ENCODE measurements at places on chromosomes 2 and 18.

GRCh38 chr18:37259711-37260110, 305.9 kb downstream of the CELF4 start:
- DNase-seq: no peak

GRCh38 chr2:196234672-196235071, 63.3 kb upstream of the STK17B start:
- DNase-seq: peak; percentile 28

- no peak for DNase-seq
These were observed 60.7 kb downstream of the TET3 start for GRCh38 chr2:74045454-74045853.

- DNase-seq: no peak
These were observed 17.0 kb upstream of the PKDCC start for GRCh38 chr2:42030829-42031228.

DNA sequence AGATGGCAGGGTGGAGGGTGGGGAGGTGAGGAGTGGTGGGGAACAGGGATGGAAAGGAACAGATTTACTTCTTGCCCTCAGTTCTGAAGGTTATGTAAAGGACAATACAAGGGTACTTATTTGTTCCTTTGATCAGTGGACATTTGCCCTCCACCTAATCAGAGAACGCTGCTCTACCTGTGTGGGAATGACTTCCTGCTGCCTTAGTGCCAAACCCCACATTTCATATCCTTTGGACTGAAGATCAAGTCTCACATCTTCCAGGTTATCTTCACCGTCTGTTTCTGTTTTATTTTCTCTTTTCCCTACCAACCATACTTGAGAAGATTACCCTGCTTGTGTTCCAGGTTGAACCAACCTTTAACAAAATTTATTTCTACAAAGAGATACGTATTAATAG, 8.7 kb upstream of the DPP4 start:
- no peak for DNase-seq

DNA sequence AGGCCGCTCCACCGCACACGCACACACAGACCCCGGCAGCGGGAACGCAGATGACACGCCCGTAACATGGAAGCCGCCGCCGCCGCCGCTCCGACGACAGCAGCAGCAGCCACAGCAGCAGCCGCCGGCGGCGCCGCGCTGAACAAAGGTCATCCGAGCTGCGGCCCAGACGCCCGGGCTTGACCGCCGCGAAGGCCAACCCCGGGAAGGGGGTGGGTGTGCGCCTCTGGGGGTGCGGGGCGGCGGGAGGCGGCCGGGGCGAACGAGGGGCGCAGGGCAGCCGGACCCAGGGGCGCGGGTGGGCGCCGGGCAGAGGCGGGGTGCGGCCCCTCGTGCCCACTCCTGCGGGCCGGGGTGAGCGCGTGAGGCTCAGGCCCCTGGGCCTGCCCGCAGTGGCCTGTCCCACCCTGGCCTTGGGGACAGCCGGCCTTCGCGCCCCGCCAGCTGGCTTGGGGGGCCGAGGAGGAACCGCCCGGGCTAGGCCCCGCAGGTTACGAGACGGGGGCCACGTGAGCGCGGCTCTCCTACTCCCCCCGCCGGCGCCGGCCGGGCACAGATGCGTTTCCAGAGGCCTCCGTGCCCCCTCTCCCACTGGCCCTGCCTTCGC, 1.0 kb upstream of the ZNF532 start:
- DNase-seq: no peak

GRCh38 chr2:95021023-95021416, 4.5 kb upstream of the MAL start:
- DNase-seq: no peak

Data from stimulated activated CD8-positive, alpha-beta memory T cell treated with anti-CD3 and anti-CD28 coated beads, Interleukin-4, amount 100 ng/mL, for 24 hours (primary cell).